ENCODE measurements at places on chromosomes 4 and X.

- H3K27ac ChIP-seq = no peak overlapping the region
- H3K4me1 ChIP-seq = no peaks in the 10 kb centered on the region
- no peak overlapping the region for H3K4me3 ChIP-seq
- no peaks in the 10 kb centered on the region for H3K36me3 ChIP-seq
These were observed 20.3 kb upstream of the HMX1 start for GRCh38 chr4:8891646-8892555.

DNA sequence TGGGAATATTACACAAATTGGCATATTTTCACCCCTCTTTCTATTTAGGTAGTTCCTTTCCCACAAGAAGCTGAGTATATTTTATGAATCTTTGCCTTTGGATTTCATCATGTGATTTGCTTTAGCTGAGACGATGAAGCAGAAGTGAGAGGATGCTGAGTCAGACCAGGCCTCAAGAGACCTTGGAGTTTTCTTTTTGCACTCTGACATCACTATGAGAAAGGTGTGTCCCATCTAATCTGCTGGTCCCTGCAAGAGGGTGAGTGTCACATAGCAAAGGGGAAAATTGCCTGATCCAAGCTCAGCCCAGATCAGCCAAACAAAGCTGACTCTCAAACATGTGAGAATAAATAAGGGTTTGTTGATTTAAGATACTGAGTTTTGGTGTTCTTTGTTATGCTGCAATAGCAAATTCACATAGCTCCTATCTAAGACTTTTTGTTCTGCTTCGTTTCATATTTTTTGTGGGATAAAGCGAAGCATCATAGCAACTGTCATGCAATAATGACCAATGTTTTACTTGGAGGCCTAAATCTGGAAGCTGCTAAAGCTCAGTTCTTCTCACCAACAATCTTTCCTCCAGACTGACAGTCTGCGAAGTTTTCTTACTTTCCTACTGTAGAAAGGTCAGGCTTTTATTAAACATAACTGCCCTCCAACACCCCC is 176.9 kb downstream of the PDHA2 start:
- H3K4me1 ChIP-seq = no peaks in the 10 kb centered on the region
- no peak overlapping the region for H3K27ac ChIP-seq
- no peaks in the 10 kb centered on the region for H3K27me3 ChIP-seq
- no peak for DNase-seq
- no peak overlapping the region for H3K4me3 ChIP-seq

- no peaks in the 10 kb centered on the region for H3K27me3 ChIP-seq
- H3K36me3 ChIP-seq = no peaks in the 10 kb centered on the region
- DNase-seq = no peak
- no peak overlapping the region for H3K4me3 ChIP-seq
These were observed 69.2 kb downstream of the PRDM5 start for GRCh38 chr4:120853161-120853935.

DNA sequence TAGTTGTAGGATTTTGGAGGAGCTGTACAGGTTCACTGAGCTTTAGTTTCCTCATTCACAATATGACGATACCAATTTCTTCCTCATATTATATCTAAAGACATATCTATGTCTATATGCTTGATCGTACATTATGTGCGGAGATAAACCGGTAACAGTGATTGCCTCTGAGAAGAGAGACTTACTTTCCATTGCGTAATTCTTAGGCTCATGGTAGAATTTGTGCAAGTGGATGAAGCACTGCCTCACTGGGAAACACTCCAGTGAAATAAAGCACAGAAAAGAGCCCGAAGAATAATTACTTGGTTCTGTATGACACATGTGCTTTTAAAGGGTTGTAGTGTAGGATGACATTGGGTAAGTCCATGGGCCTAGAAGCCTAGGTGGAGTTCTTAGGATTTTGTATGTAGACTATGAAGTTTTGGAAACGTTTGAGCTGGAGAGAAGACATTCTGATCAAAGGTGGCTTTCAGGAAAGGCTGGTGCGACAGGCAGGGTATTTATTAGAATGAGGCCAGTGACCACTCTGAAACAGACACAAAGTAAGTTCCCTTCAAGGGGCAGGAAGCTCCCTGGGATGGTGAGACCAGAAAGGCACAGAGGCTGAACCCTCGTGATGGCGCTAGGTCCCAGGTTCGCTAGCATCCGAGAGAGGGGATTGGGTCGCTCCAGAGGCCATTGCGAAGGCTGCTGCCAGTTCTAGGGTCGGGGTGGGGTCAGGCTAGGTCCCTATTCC is 649 bp upstream of the VBP1 start:
- no peaks in the 10 kb centered on the region for H3K4me1 ChIP-seq
- no peak for DNase-seq
- H3K27me3 ChIP-seq = no peaks in the 10 kb centered on the region
- peak overlapping the region; percentile 65 for H3K4me3 ChIP-seq
- no peaks in the 10 kb centered on the region for H3K36me3 ChIP-seq

GRCh38 chr4:84235126-84235944 is 263.8 kb downstream of the NKX6-1 start:
- no peaks in the 10 kb centered on the region for H3K4me1 ChIP-seq
- no peak overlapping the region for H3K27ac ChIP-seq
- no peaks in the 10 kb centered on the region for H3K36me3 ChIP-seq
- no peak overlapping the region for H3K4me3 ChIP-seq

- no peaks in the 10 kb centered on the region for H3K36me3 ChIP-seq
- no peaks in the 10 kb centered on the region for H3K27me3 ChIP-seq
- H3K4me1 ChIP-seq = no peaks in the 10 kb centered on the region
- DNase-seq = no peak
These were observed 306.8 kb upstream of the ANXA10 start for GRCh38 chr4:167785523-167785922.

- H3K4me3 ChIP-seq = no peak overlapping the region
- no peak overlapping the region for H3K27ac ChIP-seq
- H3K36me3 ChIP-seq = no peaks in the 10 kb centered on the region
These were observed 216.4 kb upstream of the GYPA start for GRCh38 chr4:144356941-144357381.

GRCh38 chr4:76611616-76612207 is 176.7 kb downstream of the SHROOM3 start:
- H3K27ac ChIP-seq = peak overlapping the region; percentile 37
- H3K36me3 ChIP-seq = no peaks in the 10 kb centered on the region
- no peak overlapping the region for H3K4me3 ChIP-seq
- H3K27me3 ChIP-seq = no peaks in the 10 kb centered on the region
- no peaks in the 10 kb centered on the region for H3K4me1 ChIP-seq

GRCh38 chr4:153773236-153773690 is 13.4 kb upstream of the RNF175 start:
- H3K4me3 ChIP-seq = no peak overlapping the region
- H3K4me1 ChIP-seq = no peaks in the 10 kb centered on the region
- H3K27me3 ChIP-seq = no peaks in the 10 kb centered on the region
- DNase-seq = no peak

- no peaks in the 10 kb centered on the region for H3K27me3 ChIP-seq
- peak; percentile 66 for DNase-seq
- no peaks in the 10 kb centered on the region for H3K36me3 ChIP-seq
- H3K4me1 ChIP-seq = no peaks in the 10 kb centered on the region
These were observed 752 bp downstream of the FRAS1 start for GRCh38 chr4:78057600-78058550.

DNA sequence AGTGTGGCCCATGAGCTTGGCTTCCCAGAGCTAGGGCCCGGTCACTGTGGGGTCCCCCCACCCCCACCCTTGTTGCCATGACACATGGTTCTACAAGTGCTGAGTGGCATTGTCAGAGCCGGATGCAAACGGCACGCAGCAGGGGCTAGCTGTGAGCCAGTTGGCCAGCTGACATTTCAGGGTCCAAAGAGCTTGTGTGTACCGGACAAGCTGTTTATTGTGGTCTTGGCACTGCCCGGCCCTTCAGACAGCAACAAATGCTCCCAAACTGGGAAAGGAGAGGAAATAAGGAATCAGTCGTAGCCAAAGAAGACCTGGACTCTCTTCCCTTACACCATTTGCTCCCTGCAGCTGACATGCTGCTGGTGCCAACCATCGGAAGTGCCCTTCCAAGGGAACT is 36.8 kb downstream of the TSC22D3 start:
- no peak overlapping the region for H3K4me3 ChIP-seq
- no peaks in the 10 kb centered on the region for H3K36me3 ChIP-seq
- no peaks in the 10 kb centered on the region for H3K27me3 ChIP-seq
- H3K4me1 ChIP-seq = no peaks in the 10 kb centered on the region
- H3K27ac ChIP-seq = peak overlapping the region; percentile 30

DNA sequence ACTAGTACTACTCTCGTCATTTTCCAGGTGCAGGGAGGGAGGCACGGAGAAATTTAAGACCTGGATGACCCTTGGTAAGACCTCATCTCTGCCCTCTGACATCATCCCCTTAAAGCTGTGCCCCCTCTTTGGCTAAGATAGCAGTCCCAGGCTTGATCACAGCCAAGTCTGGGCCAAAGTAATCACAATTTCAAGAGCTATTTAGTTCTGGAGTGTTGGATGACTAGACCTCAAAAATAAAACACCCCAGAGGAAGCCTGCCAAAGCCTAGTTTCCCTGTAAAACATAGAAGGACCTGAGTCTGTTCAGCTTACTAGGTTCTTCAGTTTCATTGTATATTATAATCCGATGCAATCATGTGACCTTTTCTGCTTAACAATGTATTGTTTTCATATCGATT is 144.6 kb upstream of the ARHGEF9 start:
- DNase-seq = no peak
- H3K4me1 ChIP-seq = no peaks in the 10 kb centered on the region
- H3K4me3 ChIP-seq = no peak overlapping the region

GRCh38 chrX:23515028-23515427 is 152.3 kb upstream of the PRDX4 start:
- H3K4me3 ChIP-seq = no peak overlapping the region
- no peaks in the 10 kb centered on the region for H3K36me3 ChIP-seq
- H3K27me3 ChIP-seq = no peaks in the 10 kb centered on the region
- H3K27ac ChIP-seq = no peak overlapping the region
- H3K4me1 ChIP-seq = no peaks in the 10 kb centered on the region

DNA sequence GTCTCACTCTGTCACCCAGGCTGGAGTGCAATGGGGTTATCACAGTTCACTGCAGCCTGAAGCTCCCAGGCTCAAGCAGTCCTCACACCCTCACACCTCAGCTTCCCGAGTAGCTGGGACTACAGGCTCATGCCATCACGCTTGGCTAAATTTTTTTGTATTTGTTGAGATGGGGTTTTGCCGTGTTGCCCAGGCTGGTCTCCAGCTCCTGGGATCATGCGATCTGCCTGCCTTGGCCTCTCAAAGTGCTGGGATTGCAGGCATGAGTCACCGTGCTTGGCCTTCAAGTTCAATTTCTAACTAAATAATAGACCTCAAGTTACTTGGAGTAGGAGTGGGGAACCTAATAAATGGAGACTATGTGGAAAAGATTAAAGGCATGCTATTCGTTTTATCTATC is 48.9 kb downstream of the MND1 start:
- DNase-seq = no peak
- H3K27me3 ChIP-seq = no peaks in the 10 kb centered on the region
- no peak overlapping the region for H3K4me3 ChIP-seq
- no peaks in the 10 kb centered on the region for H3K36me3 ChIP-seq
- no peak overlapping the region for H3K27ac ChIP-seq

- no peak for DNase-seq
- H3K36me3 ChIP-seq = no peaks in the 10 kb centered on the region
- H3K4me3 ChIP-seq = no peak overlapping the region
- H3K27ac ChIP-seq = no peak overlapping the region
- H3K4me1 ChIP-seq = no peaks in the 10 kb centered on the region
These were observed 84.7 kb upstream of the NLGN4X start for GRCh38 chrX:6313356-6313755.

- H3K4me3 ChIP-seq = no peak overlapping the region
- H3K27ac ChIP-seq = no peak overlapping the region
- H3K4me1 ChIP-seq = no peaks in the 10 kb centered on the region
- no peak for DNase-seq
- H3K36me3 ChIP-seq = peaks cover 30% of the 10 kb centered on the region
These were observed 39.2 kb downstream of the TXLNG start for GRCh38 chrX:16825264-16826035.

GRCh38 chr4:151798678-151799416 is 38.0 kb upstream of the GATB start:
- peak overlapping the region; percentile 41 for H3K27ac ChIP-seq
- no peak for DNase-seq
- no peaks in the 10 kb centered on the region for H3K36me3 ChIP-seq
- no peaks in the 10 kb centered on the region for H3K4me1 ChIP-seq

DNA sequence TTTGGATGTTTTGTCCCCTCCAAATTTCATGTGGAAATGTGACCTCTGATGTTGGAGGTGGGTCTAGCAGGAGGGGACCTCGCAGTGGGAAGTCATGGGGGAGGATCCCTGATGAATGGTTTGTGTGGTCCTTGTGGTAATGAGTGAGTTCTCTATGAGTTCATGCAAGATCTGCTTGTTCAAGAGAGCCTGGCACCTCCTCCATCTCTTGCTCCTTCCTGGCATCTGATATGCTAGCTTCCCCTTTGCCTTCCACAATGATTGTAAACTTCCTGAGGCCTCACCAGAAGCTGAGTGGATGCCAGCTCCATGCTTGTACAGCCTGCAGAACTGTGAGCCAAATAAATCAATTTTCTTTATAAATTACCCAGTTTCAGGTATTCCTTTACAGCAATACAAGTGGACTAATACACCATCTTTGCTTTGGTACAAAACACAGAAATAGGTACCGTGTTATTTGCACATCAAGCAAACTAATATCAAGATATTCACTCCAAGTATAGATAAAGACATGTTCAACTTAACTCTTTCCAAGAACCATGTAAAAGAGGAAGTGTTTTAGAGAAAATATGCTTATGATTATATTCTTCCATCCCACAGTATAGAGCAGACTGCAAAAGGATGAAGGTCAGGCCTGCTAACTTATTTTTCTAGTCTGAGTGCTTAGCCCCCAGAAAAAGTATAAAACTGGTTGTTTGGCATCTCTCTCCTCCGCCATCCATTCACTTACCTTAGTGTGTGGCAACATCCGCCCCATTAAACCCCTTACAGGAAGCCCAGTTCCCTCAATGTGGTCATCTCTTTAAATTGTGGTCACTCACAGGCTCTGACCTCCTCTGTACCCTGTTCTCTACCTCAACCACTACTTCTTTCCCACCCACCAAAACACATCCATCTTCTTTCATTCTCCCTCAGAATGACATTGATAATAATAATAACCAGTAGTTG is 6.7 kb downstream of the ARAP2 start:
- no peaks in the 10 kb centered on the region for H3K4me1 ChIP-seq
- H3K4me3 ChIP-seq = no peak overlapping the region
- DNase-seq = no peak

- no peaks in the 10 kb centered on the region for H3K36me3 ChIP-seq
- no peak for DNase-seq
- H3K4me3 ChIP-seq = no peak overlapping the region
- H3K4me1 ChIP-seq = no peaks in the 10 kb centered on the region
- H3K27ac ChIP-seq = no peak overlapping the region
- no peaks in the 10 kb centered on the region for H3K27me3 ChIP-seq
These were observed 172.2 kb downstream of the HS6ST2 start for GRCh38 chrX:132786217-132786616.

DNA sequence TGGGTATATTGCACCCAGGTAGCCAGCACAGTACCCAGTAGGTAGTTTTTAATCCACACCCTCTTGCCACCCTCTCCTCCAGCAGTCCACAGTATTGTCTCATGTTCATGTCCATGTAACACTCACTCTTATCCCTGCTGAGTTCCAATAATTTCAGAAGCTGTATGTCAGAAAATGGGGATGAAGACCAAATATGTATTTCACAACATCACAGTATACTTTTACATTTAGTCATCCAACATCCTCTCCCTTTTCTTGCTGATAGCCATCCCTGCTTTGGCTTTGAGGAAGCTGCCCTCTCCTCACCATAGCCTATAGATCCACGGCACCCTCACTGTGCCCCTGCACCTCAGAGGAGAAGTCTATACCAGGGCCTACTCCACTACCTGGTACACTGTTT is 126.0 kb upstream of the LDB2 start:
- H3K27me3 ChIP-seq = no peaks in the 10 kb centered on the region
- H3K36me3 ChIP-seq = no peaks in the 10 kb centered on the region
- H3K4me3 ChIP-seq = no peak overlapping the region
- no peak for DNase-seq
- no peaks in the 10 kb centered on the region for H3K4me1 ChIP-seq
